ENCODE measurements at places on chromosomes 3 and 15. TPM values are rescaled to one million over a fixed set of nuclear protein-coding genes. Genes with fewer than 3 reads are reported as not detected.

SLC22A13 gene
- 0.29 TPM for total RNA-seq

UBE2E2 gene
- total RNA-seq = 32.4 TPM

ADGRG7 gene
- total RNA-seq = not detected

ACOX2 gene
- total RNA-seq = 2.4 TPM

GOLGA6A gene
- not detected for total RNA-seq

DNA sequence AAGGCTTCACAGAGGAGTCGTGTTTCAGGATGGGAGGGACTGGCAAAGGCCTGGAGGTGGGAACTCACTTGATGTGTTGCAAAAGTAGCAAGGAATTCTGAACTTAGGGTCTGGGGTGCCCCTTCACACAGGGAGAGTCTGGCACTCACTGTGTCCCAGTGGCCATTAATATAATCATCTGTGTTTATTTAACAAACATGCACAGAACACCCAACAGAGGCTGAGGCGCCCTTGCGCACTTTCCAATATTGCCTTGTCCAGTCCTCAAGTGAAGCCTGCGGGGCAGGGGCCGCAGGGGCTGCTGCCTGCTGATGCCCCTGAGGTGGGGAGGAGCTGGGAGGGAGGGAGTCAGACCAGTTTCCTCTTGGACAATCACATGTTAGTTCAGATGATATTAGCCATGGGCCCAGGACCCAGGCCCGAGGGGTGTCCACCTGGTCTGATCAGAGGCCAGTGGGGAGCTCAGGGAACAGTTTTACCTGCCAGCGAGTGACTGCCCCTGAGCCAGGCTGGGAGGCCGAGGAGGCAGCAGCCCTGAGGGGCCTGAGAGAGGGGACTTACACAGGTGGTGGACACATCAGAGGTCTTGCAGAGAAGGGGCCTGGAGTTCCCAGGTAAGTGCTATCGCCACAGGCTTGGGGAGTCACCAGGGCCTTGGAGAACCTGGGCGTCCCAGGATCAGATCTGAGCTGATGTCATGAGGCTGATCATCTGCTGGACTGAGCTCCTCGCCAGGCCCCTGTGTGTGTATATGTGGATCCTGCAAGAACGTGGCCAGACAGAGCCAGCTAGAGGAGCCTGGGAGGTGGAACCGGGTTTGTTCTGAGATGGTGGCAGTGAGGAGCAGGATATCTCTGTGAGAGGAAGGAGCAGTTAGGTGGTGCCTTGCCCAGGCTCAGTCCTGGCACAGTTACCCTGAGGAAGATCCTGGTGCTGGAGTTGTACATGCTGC lies 13.8 kb upstream of the TXNRD3 start:
- DNase-seq = no peak

GRCh38 chr3:191361456-191361855 lies 31.1 kb upstream of the UTS2B start:
- no peak for DNase-seq

GRCh38 chr3:23508464-23508863 lies 297.3 kb upstream of the UBE2E1 start:
- DNase-seq = no peak

DNA sequence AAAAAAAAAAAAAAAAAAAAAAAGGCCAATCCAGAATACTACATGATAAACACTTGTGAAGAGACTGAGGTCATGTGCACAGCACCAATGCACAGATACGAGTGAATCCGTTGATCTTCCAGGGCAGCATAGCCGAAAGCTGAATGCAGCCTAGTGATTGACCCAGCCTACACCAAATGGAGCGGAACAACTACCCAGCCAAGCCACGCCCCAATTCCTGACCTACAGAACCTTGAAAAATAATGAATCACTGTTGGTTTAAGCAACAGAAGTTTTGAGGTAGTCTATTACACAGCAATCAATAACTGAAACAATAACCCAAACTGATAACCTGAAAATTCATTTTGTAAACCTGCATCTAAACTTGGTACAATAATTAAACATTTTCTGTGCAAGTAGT lies 361.0 kb downstream of the FHIT start:
- DNase-seq = no peak

DNA sequence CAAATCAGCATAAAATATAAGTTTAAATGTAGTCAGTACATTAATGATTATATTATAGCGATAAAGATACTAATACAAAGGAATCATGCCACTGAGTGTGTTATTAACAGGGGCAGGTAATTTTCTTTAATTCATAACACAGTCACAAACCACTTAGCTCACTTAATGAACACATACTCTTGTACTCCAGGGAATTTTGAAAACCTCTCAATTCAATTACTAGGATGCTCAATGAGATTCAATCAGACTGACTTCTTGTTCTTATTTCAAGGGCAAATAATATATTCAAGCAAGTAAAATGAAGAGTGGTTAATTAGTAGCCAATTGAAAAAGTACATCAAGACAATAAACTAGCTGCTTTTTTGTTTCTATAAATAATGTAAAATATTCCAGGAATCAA lies 5.8 kb upstream of the SUCNR1 start:
- DNase-seq = no peak

GRCh38 chr15:77059786-77060361 lies 11.0 kb downstream of the TSPAN3 start:
- DNase-seq = no peak
